ENCODE measurements at places on chromosomes 13 and 19.

DNA sequence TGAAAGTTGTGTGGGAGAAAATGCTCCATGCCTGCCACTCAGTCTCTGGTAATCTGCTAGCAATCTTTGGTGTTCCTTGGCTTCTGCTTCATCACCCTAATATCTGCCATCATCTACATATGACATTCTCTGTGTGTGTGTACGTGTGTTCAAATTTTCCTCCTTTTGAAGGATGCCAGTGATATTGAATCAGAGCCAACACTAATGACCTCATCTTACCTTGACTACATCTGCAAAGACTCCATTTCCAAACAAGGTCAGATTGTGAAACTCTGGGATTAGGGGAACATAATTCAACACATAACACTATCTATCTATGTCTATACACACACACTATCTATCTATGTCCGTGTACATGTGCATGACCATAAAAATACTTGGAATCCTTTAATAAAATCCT is 81.4 kb upstream of the IRS2 start:
- DNase-seq = no peak

GRCh38 chr13:83498481-83499190 is 383.6 kb downstream of the SLITRK1 start:
- DNase-seq = no peak

DNA sequence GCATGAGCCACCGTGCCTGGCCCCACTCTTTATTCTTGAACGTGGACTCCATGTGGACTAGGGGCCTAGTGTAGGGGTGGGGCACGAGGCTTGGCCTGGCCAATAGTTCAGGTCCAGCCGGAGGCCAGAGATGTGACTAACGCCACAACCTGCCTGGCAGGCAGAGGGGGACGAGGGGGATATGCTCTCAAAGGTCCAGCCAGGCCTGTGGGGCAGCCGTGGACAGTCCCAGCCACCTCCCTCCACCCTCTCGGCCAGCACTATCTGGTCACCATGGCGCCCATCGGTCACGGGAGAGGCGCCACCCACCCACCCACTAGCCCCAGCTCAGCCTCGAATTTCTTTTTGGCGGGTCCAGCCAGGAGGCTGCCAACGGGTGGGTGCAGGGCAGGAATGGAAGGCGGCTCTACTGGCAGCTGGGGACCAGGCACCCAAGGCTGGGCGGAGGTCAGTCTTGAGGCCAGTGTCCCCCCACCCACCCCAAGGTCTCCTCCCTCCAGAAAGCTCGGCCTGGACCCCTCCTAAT is 2.2 kb upstream of the CERS1 start:
- DNase-seq = no peak

- peak; percentile 97 for DNase-seq
Observed at GRCh38 chr19:13847407-13848339, 29.3 kb upstream of the NANOS3 start.

All from Daoy (cell line).